Retina (tissue), 1 donor: ENCODE measurements at places on chromosomes 4 and X.

- no peak for DNase-seq
Measured at GRCh38 chr4:106985830-106986229, 50.3 kb downstream of the DKK2 start.

GRCh38 chr4:183326853-183327252, 4.6 kb upstream of the CLDN24 start:
- no peak for DNase-seq

GRCh38 chr4:26206339-26206738, 114.5 kb upstream of the RBPJ start:
- DNase-seq = no peak

- DNase-seq = no peak
Measured at GRCh38 chrX:87005885-87006284, 511.7 kb upstream of the KLHL4 start.

DNA sequence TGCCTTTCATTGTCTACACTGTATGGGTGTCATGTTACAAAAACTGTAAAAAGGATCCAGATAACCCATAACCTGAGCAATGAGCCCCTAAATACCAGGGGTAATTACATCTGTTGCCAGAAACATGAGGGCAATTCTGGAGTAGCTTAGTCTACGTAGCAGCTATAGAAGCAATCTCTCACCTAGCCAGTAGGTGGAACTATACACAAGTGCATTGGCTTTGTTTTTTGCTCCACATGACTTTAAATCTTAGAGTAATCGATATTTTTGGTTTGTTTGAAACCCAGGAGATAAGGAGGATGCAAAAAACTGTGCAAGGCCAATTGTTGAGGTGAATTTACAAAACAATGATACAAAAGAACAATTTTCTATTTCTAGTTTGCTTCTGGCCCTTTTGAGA, 57.5 kb downstream of the GPR82 start:
- peak; percentile 32 for DNase-seq

GRCh38 chrX:24166078-24166477, 16.5 kb downstream of the ZFX start:
- no peak for DNase-seq

DNA sequence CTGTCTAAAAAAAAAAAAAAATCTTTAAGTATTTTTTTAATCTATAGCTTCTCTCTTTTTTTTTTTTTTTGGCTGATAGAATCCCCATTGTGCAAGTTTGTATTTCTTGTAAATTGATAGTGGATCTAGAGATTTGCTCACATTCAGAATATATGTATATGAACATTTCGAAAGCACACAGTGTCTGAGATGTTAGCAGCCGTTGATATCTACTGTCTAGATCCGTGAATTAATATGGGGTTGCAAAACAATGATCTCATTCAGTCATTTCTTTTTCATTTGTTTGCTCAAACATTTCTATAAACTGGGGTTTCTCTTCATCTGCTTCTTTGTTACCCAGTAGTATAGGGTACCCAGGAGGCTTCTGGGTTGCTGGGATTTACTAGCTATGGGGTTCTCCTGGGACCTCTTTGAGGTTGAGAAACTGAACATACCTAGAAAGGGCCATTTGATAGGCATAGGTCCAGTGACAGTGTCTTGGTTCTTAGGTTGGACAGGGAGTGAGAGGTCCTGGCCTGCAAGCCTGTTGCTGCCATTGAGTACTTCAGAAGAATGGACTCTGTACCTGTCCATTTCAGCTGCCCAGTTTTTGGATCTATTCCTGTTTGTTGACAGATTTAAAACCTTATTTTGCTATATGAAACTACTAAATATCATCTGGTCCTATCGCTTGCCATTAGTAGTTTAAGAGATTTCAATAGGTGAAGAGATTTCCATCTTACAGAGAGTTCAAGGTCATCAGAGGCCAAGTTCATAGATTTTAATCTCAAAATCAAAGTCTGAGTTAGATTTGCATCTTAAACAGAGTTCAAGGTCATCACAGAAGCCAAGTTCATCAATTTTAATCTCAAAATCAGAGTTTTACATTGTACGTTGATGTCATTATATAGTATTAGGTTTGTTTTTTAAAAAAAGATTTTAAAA, 50.8 kb downstream of the WWC2 start:
- DNase-seq = no peak

- DNase-seq = peak; percentile 90
Measured at GRCh38 chr4:173522160-173522950, 7.7 kb downstream of the HAND2 start.
